ENCODE measurements at places on chromosomes 3 and 15.

DNA sequence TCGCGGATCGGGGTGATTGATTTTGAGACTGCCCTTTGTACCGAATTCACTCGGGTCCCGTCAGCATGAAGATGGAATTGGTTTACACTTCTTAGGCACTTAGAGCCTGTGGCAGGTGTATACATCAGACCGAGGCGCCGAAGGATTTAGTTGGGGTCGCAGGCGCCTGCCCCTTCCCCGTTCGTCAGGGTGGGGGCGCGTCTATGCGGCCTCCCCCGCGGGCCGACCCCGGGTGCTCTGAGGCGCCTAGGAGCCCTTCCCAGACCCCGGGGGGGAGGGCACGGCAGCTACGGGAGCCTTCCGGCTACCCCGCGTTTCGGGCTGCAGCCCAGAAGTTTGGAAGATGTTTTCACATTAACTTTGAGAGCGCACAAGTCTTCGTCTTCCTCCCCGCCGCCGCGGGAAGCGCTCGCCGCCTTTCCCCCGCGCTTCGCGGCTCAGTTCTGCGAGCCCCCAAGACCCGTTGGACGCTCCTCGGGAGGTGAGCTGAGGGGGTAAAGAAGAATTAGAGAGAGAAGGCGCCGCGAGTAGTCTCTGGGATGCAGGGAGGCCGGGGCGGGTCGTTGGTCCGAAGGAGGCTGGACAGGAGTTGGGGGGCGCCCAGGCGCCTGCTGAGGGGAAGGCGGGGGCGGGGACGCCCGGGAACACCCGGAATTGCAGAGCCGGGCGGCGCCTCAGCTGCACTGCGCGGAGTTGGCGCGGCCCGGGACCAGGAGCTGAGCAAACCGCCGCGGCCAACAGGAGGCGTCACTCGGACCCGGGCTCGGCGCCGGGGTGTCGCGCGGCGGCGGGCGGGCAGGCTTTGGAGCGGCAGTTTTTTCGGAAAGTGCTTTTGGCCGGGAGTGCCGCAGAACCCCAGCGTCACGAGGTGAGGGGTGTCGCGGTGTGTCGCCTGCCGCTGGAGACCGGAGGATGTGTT lies 780 bp downstream of the TIPARP start:
- DNase-seq = peak; percentile 89

GRCh38 chr3:52086976-52087663 lies 30.7 kb upstream of the DUSP7 start:
- no peak for DNase-seq

GRCh38 chr3:151483961-151484520 lies 23.2 kb upstream of the IGSF10 start:
- DNase-seq = no peak

- peak; percentile 64 for DNase-seq
Measured at GRCh38 chr15:69540622-69541021, 88.0 kb downstream of the RPLP1 start.
